ENCODE measurements at places on chromosomes 5 and 9. TPM values are rescaled to one million over a fixed set of nuclear protein-coding genes. Genes with fewer than 3 reads are reported as not detected.
A peak's percentile ranks its signal among the peaks of the same experiment; 100 is the strongest.

DNA sequence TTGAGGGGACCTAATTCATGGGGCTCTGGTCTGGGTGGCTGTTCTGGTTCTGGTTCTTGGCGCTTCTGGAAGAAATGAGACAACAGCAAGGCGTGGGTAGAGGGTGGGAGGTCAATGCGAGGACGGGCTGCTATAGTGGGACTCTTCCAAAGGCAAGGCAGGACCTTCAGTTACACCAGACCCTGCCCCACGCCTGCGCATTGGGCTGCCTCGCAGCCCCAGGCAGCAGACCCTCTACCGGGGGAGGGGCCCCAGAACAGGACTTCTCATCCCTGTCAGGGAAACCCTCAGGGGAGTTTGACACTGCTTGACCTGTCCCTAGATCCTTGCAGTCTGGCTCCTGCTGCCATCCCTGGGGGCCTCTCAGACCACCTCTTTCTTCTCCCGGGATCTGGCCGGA is 18.5 kb downstream of the CCDC69 start:
- H3K27me3 ChIP-seq: no peaks in the 10 kb centered on the region
- H3K4me1 ChIP-seq: no peaks in the 10 kb centered on the region
- H3K4me3 ChIP-seq: no peak overlapping the region
- H3K27ac ChIP-seq: no peak overlapping the region
- no peak for DNase-seq
- H3K36me3 ChIP-seq: no peaks in the 10 kb centered on the region

DNA sequence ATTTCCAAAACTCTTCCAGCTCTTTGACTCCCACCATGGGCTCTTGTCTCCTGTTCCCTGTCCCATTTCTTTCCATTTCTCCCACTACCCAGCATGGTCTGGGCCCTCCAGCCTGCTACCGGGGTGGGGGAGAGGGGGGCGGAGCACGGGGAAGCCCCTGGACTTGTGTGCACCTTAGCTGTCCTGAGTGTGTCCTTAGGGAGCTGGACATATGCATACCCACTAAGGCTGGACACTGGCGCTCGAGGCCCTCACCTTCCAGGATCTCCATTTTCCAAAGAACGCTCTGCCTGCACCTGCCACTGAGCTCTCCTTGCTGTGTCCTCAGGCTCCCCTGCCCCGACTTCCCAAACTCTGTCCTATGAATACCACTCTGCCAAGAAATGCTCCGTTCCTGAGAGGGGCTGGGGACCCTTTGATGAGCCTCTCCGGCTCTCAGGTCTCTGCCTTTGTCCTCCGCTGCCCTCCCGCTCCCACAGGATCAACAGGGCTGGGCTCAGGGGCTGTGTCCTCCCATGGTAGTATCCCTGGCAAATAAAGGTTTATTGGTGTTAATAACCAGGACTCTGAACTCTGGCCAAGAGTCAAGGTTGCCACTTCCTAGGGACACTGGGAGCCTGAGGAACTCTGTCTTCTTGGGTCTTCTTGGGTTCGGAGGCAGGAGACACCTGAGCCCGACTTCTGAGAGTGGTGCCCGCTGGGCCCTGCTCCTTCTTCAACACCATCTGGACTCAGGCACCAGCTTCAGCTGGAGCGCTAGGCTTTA is 831 bp upstream of the SHROOM1 start:
- H3K27me3 ChIP-seq: peaks cover 9% of the 10 kb centered on the region
- H3K4me3 ChIP-seq: peak overlapping the region; percentile 56
- no peak overlapping the region for H3K27ac ChIP-seq
- H3K36me3 ChIP-seq: no peaks in the 10 kb centered on the region
- DNase-seq: no peak

ADGRD2 gene
- total RNA-seq: not detected

GRCh38 chr5:118616281-118616680 is 372.1 kb downstream of the DTWD2 start:
- no peak for DNase-seq
- H3K4me1 ChIP-seq: no peaks in the 10 kb centered on the region
- no peak overlapping the region for H3K4me3 ChIP-seq
- H3K36me3 ChIP-seq: no peaks in the 10 kb centered on the region

- H3K4me3 ChIP-seq: no peak overlapping the region
- DNase-seq: no peak
- no peaks in the 10 kb centered on the region for H3K36me3 ChIP-seq
- H3K27ac ChIP-seq: no peak overlapping the region
- H3K27me3 ChIP-seq: peaks cover 11% of the 10 kb centered on the region
- H3K4me1 ChIP-seq: peaks cover 33% of the 10 kb centered on the region
Observed at GRCh38 chr5:36495611-36496010, 110.8 kb upstream of the SLC1A3 start.

PIP5KL1 gene
- total RNA-seq: 2.6 TPM

SLC25A2 gene
- total RNA-seq: 0.88 TPM

DNA sequence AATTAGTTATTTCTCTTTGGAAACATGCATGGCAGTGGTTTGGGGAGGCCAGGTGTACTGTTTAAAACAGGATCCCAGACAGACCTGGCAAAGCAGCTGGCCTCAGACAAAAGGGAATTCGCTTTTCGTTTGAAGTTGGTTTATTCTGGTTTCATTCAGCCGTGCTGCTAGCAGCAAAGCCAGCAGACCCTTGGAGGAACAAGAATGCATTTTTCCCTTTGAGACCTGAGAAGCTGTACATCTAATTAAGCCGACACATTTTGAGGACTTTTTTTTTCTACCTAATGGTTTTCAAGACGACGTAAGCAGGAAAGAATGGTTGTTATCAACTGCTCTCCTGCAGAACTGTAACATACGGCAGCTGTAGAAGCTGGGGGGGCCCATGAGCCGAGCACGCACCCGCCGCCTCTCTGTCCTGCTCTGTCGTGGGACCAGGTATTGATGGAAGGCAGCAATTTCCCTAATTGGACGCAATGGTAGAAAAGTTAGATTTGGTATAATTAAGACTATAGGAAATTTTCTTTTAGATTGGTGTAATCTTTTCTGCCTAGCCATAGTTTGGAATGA is 13.6 kb downstream of the PLEKHG4B start:
- H3K27ac ChIP-seq: no peak overlapping the region
- H3K4me1 ChIP-seq: no peaks in the 10 kb centered on the region
- no peak overlapping the region for H3K4me3 ChIP-seq
- H3K27me3 ChIP-seq: peaks cover 27% of the 10 kb centered on the region
- no peak for DNase-seq

GRCh38 chr5:27158775-27159174 is 120.4 kb upstream of the CDH9 start:
- H3K4me1 ChIP-seq: no peaks in the 10 kb centered on the region
- H3K27ac ChIP-seq: no peak overlapping the region
- no peak for DNase-seq

DNA sequence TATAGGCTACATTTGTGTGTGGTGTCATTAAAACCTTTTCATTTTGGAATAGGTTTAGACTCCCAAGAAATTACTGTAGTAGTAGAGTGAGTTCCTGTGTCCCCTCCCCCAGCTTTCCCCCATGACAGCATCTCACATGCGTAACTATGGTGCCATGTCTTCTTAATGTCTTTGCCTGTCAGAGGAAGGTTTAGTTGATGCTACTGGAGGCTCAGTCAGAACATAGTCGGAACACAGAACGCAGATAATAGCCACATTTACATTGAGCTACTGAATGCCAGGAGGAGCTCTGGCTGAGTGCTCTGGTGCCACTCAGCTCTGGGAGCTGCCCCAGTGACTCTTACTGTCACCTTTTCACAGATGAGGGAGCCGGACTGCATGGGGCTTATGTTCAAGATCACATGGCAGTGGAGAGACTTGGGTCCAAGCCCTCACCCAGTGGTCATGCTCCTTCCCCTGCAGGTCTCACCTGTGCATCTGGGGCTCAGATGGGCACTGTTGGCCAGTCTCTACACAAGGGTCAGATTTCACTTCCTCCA is 223.6 kb downstream of the AOPEP start:
- DNase-seq: no peak
- no peak overlapping the region for H3K27ac ChIP-seq
- H3K36me3 ChIP-seq: no peaks in the 10 kb centered on the region
- peaks cover 5% of the 10 kb centered on the region for H3K4me1 ChIP-seq
- no peak overlapping the region for H3K4me3 ChIP-seq

FAM81B gene
- not detected for total RNA-seq

DNA sequence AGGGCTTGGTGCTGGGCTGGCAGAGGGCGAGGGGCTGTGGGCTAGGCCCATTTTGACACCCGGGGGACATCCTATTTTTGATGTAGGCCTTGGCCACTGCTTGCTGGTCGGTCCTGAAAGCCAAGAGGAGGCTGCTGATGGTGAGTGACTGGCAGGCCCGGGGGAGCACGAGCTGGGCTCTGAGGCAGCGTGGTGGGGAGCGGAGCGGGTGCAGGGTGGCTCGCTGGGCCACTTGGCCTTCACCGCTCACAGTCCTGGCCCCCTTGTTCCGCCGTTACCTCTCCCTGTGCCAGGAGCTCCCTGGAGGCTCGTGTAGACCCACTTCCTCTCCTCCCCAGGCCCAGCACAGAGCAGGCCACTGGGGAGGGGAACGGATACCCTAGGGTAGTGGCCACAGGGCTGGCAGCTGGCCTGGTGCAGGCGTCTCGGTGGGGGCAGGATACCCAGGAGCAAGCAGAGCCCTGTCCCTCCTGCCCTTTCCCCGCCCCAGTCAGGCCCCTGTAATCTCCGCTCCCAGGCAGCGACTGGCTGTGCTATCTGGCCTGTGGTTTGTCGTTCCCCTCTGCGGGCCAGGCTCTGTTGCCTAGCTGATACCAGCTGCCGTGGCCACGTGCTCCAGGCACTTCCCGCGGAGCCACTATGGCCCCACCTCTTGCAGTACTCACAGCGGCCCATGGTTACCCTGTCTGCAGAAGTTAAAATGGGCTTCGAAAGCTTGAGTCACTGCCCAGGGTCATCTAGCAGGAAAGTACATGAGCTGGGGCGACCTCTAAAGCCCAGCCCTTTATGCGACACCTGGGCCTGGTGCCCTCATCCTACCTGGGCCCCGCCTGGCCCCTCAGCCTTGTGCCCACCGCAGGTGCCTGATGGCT is 11.7 kb upstream of the DOLPP1 start:
- H3K4me1 ChIP-seq: no peaks in the 10 kb centered on the region
- no peak overlapping the region for H3K4me3 ChIP-seq
- no peak for DNase-seq
- H3K27me3 ChIP-seq: no peaks in the 10 kb centered on the region
- no peaks in the 10 kb centered on the region for H3K36me3 ChIP-seq

GRCh38 chr5:38831117-38831516 is 14.7 kb upstream of the OSMR start:
- H3K27me3 ChIP-seq: no peaks in the 10 kb centered on the region
- peaks cover 20% of the 10 kb centered on the region for H3K4me1 ChIP-seq
- H3K36me3 ChIP-seq: no peaks in the 10 kb centered on the region
- no peak overlapping the region for H3K4me3 ChIP-seq
- H3K27ac ChIP-seq: no peak overlapping the region

DNA sequence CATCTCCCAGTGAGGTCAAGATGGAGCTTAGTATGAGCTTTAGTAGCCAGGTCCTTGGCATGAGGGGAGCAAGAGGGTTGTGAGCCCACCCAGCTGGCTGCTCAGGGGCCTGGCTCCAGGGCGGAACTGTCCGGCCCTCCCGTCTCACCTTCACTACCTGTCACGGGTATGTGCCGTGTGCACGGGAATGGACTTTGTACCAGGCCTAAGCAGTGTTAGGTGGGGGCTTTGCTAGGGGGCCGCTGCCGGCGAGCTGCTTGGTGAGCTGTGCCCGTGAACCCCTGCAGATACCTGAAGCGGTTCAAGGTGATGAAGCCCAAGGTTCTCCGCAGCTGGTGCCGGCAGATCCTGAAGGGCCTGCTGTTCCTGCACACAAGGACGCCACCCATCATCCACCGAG is 46.7 kb downstream of the WNK2 start:
- H3K4me1 ChIP-seq: no peaks in the 10 kb centered on the region
- H3K27ac ChIP-seq: no peak overlapping the region
- H3K36me3 ChIP-seq: no peaks in the 10 kb centered on the region
- no peaks in the 10 kb centered on the region for H3K27me3 ChIP-seq
- no peak for DNase-seq

- no peaks in the 10 kb centered on the region for H3K27me3 ChIP-seq
- H3K36me3 ChIP-seq: no peaks in the 10 kb centered on the region
- no peak for DNase-seq
- peaks cover 4% of the 10 kb centered on the region for H3K4me1 ChIP-seq
- H3K27ac ChIP-seq: no peak overlapping the region
- H3K4me3 ChIP-seq: no peak overlapping the region
Observed at GRCh38 chr9:35892051-35892450, 14.0 kb upstream of the HRCT1 start.

DNA sequence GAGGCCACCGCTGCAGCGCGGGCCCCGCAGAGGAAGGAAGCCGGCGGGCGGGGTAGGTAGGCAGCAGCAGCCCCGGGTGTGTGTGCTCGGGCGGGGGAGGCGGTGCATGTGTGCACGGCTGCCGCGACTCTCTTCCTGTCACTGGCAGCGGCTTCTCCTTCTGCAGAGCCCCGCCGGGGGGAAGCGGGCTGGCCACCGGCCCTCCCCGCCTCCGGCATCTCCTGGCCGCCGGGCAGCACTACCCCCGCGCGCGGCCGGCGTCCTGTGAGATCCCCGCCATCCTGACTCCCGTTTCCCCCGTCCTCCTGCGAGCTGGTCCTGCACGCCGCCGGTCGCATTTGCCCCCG is 315 bp downstream of the PIK3R1 start:
- DNase-seq: no peak
- H3K4me3 ChIP-seq: peak overlapping the region; percentile 90
- peaks cover 26% of the 10 kb centered on the region for H3K4me1 ChIP-seq
- no peaks in the 10 kb centered on the region for H3K36me3 ChIP-seq

- no peak overlapping the region for H3K4me3 ChIP-seq
- no peaks in the 10 kb centered on the region for H3K27me3 ChIP-seq
- no peaks in the 10 kb centered on the region for H3K4me1 ChIP-seq
- no peak overlapping the region for H3K27ac ChIP-seq
Observed at GRCh38 chr5:5320062-5320805, 102.2 kb upstream of the ICE1 start.

DNA sequence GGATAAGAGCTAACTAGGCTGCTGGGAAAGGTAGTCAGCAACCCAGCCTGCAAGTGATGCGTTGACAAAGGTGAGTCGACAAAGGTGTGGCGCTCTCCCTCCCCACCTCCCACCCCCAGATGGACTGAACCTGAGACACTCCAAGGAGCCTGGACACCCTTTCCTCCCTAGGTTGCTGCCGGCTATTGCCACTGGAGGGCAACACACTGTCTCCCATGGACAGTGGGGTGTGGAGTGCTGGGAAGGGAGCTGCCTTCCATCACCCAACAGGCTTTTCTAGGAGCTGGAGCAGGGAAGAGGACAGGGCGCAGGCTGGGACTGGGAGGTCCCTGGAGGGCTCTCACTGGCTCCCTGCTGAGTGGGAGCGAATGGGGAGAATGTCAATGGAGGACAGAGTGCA is 75.4 kb upstream of the ARAP3 start:
- H3K27me3 ChIP-seq: peaks cover 44% of the 10 kb centered on the region
- no peaks in the 10 kb centered on the region for H3K36me3 ChIP-seq
- H3K27ac ChIP-seq: no peak overlapping the region
- no peak for DNase-seq
- no peaks in the 10 kb centered on the region for H3K4me1 ChIP-seq

- no peaks in the 10 kb centered on the region for H3K4me1 ChIP-seq
- no peaks in the 10 kb centered on the region for H3K36me3 ChIP-seq
- DNase-seq: peak; percentile 77
- H3K27ac ChIP-seq: no peak overlapping the region
- peak overlapping the region; percentile 30 for H3K4me3 ChIP-seq
- no peaks in the 10 kb centered on the region for H3K27me3 ChIP-seq
Observed at GRCh38 chr9:127742435-127743088, 7.5 kb upstream of the TOR2A start.

GRCh38 chr9:110997847-110998246 is 40.4 kb downstream of the LPAR1 start:
- no peak overlapping the region for H3K27ac ChIP-seq
- no peak for DNase-seq

- no peak overlapping the region for H3K4me3 ChIP-seq
- no peaks in the 10 kb centered on the region for H3K4me1 ChIP-seq
- peaks cover 6% of the 10 kb centered on the region for H3K27me3 ChIP-seq
- DNase-seq: no peak
Observed at GRCh38 chr5:9838916-9839315, 208.8 kb upstream of the TAS2R1 start.

GRCh38 chr5:174399411-174399810 is 325.0 kb upstream of the MSX2 start:
- DNase-seq: no peak
- H3K27ac ChIP-seq: no peak overlapping the region
- no peak overlapping the region for H3K4me3 ChIP-seq
